Activated CD4-positive, alpha-beta T cell treated with anti-CD3 and anti-CD28 coated beads, Interleukin-2, Interleukin-6, amounts not matched to agents 100 ng/mL and 50 ng/mL, durations not matched to agents 16 hours and 8 hours (primary cell): ENCODE measurements at places on chromosomes 12 and 14.
A peak's percentile ranks its signal among the peaks of the same experiment; 100 is the strongest.

DNA sequence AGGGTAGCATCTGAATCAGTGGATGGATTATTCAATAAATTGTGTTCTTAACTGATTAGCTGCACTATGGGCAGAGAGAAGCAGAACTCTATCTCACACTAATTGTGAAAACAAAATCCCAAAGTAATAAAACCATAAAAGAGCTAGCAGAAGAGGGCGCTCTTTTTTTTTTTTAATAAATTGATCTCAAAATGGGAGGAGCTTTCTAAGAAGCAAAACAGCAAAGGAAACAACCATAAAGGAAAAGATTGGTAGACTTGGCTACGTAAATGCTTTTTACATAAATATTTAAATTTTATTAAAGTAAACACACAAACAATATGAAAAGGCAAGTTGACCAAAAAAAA, 1.5 kb upstream of the TM7SF3 start:
- DNase-seq, result peak; percentile 37

DNA sequence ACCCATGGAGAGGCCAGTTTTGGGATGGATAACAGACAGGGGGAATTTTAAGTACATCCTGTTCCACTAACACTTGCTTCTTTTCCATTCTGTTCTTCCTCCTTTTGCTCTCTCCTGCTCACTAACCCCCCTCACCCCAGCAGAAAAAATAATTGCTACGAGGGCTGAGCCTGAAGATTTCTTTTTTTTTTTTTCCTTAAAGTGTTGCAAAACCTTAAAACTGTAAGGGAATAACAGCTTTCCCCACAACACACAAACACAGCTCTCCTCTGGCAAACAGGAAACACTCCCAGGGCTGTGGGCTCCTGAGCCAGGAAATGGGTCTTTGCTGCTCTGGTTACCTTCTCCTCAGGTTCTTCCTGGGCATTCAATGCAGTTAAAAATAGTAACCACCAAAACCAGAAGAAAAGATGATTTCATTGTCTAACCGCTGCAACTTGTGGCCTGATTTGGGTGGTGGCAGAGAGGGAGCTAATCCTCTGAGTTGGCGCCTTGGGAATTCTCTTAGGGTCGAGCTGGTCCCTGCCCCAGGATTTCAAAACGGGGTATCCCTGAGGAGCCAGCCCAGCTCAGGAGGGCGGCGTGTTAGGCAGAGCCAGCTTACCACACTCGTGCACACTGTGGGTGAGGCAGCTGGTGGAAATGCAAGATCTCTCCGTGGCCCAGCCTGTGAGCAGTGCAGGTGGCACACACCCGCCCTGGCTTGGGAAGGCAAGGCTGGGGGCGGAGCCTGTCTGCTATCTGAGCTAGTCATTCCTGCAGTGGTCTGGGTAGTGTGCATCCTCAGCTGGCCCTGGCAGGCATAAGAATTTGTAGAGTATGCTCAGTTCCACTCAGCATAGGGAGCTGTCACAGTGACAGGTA, 17.1 kb upstream of the EMP1 start:
- DNase-seq, result peak; percentile 88

- DNase-seq, result no peak
These were observed 12.6 kb downstream of the MRPS35 start for GRCh38 chr12:27723212-27723611.

GRCh38 chr12:64621257-64621942, 11.1 kb downstream of the RASSF3 start:
- no peak for DNase-seq

GRCh38 chr12:132018193-132018916, 68.6 kb downstream of the EP400 start:
- DNase-seq, result no peak

- DNase-seq, result no peak
These were observed 36.3 kb downstream of the PRKAB1 start for GRCh38 chr12:119704065-119704747.
